ENCODE measurements at places on chromosomes 6 and 20. TPM values are rescaled to one million over a fixed set of nuclear protein-coding genes. Genes with fewer than 3 reads are reported as not detected.

- DNase-seq: no peak
Observed at GRCh38 chr20:17992224-17992637, 23.4 kb downstream of the MGME1 start.

GRCh38 chr20:6882561-6883291 lies 115.2 kb downstream of the BMP2 start:
- DNase-seq: peak; percentile 49

- no peak for DNase-seq
Observed at GRCh38 chr20:36997121-36997520, 45.6 kb upstream of the SAMHD1 start.

The KCNS1 gene
- total RNA-seq: 1.3 TPM

The AAR2 gene
- 27.7 TPM for total RNA-seq

DNA sequence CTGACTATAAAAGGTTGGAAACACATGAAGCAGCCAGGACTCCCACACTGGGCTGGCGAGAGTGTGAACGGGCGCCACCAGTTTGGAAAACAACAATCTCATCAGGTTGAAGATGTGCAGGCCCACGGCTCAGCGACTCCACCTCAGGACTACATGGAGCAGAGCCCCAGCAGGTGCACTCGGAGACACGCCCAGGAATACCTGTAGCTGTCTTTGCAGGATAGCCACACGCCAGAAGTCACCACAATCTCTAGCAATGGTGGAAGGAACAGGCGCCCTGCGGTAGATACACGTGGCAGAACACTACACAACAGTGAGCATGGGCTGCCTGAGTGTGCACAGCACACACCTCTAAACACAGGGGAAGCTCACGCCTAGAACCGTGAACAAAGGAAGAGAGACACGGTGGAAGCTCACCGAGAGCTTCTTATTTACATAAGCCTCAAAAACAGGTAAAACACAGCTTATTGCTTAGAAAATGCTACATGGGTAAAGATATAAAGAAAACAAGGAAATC lies 28.7 kb upstream of the RPS6KA2 start:
- no peak for DNase-seq

GRCh38 chr20:53647286-53647821 lies 53.7 kb upstream of the ZNF217 start:
- DNase-seq: no peak

- DNase-seq: no peak
Observed at GRCh38 chr6:97473979-97474378, 191.0 kb upstream of the MMS22L start.

- no peak for DNase-seq
Observed at GRCh38 chr6:106520711-106521401, 108.4 kb downstream of the RTN4IP1 start.

The OLIG3 gene
- total RNA-seq: not detected

The TCP11 gene
- total RNA-seq: 0.32 TPM

The HRH3 gene
- total RNA-seq: not detected

DNA sequence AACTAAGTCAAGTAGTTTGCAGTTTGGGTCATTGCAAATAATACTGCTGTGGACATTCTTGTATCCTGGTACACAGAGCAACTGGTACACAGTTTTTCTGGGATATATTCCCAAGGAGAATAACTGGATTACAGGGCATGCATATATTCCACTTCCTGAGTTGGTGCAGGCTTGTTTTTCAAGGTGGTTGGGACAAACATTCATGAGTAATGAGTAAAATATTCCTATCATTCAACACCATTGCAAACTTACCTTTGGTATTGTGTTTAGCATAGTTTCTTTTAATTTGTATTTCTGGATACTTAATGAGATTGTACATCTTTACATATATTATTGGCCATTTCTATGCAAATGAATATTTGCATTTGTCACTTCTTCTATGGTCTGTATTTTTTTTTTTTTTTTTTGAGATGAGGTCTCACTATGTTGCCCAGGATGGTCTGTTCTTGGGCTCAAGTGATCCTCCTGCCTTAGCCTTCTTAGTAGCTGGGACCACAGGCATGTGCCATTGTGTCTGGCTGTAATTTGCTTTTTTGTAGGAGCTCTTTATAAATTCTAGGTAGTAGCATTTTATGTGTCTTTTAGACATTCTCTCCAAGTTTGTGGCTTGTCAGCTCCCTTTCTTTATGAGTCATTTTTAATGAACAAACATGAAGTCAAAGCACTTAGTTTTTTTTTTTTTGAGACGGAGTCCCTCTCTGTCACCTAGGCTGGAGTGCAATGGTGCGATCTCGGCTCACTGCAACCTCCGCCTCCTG lies 158.7 kb downstream of the SOX4 start:
- DNase-seq: no peak

GRCh38 chr6:54737247-54737646 lies 109.3 kb upstream of the FAM83B start:
- no peak for DNase-seq

DNA sequence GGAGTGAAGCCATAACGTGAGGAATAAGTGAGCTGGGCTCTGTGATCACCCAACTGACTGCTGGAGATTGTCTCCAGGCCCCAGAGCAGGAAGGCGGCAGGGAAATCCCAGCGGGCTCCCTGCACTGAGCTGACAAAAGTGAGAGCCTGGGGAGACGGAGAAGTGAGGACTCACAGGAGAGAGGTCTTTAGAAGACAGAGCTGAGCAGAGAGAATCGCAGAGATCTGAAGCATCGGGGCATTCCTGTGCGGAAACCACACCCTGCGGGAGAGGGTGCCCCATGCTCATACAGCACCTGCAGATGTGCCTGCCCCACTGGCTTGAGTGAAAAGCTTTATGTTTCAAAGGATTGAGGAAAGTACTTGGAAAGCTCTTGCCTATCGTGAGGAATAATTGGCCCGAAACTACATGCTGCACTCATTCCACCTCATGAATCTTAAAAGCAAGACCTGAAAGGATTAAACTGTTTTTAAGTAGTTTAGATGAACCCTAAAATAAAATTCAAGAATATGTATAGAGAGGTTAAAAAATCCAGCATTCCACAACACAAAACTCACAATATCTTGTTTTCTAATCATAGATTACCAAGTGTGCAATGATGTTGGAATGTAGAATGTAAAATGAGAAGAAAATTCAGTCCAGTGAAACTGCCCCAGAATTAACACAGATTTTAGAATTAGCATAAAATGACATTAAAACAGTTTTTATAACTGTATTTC lies 17.7 kb upstream of the THBS2 start:
- DNase-seq: no peak

The SEMG1 gene
- total RNA-seq: not detected

GRCh38 chr6:4861564-4861963 lies 85.4 kb downstream of the CDYL start:
- no peak for DNase-seq

DNA sequence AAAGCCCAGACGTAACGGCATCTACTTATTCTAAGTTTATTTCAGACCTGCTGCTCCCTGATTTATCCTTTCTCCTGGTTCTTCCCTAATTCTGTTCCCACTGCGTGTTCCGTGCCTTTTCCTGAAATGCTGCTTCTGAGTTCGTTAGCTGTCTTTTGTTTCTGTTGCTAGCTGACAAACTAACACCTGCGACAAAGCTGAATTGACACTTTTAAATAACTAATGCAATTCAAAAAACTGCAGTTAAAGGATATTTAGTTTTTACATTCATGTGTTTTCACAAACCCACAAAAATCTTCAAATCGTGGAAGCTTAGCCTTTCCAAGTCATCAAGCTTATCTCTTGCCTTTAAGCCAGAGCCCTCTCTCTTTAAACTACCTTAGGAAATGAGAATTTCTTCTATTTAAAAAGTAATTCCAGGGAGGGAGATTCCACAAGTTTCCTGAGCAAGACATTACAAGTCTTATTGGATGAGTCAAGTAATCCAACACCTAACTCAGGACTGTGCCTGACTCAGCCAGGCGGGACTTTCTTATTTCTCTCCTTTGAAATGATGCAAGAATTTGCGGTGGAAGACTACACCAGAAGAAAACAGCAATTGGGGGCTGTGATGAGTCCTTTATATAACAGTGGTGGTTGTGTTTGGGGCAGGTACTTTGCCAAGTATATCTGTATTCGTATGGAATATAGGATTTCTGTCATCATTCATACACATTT lies 6.3 kb downstream of the ADTRP start:
- DNase-seq: peak; percentile 95

The PHACTR1 gene
- 0.43 TPM for total RNA-seq

The SLC52A3 gene
- not detected for total RNA-seq

GRCh38 chr6:18302561-18303439 lies 38.5 kb upstream of the DEK start:
- DNase-seq: peak; percentile 28

The PPP1R18 gene
- 56.6 TPM for total RNA-seq

The TOX2 gene
- total RNA-seq: 0.43 TPM

- DNase-seq: peak; percentile 36
Observed at GRCh38 chr6:111658462-111659154, 52.9 kb upstream of the TRAF3IP2 start.

DNA sequence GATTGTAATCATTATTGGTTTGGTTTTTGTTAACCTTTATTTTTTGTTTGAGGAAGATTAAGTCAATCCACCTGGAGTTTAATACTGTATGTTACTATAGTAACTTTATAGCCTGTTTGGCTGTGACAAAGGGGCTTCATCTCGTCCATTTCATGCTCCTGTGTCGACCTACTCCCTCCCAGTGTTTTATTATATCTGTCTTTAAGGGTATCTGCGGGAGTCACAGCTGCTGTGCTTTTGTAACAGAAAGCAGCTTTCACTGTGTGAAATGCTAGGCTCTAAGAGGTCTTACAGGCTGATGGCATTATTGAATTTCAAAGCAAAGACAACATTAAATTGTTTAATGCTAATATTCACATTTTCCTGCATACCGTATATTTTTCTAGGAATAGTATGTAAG lies 698.0 kb upstream of the POU3F2 start:
- DNase-seq: no peak

DNA sequence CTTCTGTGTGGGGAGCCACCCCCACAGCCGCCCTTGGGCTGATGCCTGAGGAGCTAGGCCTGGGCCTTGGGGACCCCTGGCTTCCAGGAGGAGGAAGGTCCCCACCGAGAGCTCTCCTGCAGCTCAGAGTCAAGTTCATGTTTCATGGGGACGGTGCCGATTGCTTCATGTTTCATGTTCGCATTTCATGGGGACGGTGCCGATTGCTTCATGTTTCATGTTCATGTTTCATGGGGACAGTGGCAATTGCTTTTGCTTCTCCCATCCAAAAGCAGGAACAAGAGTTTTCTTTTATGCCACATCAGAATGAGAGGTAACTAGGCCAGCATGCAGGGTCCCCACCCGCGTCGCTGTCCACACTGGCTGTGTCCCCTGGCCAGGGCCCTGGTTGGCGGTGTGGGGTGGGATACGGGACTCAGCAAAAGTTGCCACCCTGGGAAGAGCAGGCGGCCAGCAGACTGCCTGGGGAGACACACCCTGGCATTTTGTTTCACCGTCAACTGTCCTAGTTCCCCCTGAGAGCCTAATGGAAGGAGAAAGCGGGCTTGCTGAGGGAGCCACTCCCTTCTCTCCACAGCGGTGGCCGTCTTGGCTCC lies 46.0 kb downstream of the DACT2 start:
- no peak for DNase-seq

DNA sequence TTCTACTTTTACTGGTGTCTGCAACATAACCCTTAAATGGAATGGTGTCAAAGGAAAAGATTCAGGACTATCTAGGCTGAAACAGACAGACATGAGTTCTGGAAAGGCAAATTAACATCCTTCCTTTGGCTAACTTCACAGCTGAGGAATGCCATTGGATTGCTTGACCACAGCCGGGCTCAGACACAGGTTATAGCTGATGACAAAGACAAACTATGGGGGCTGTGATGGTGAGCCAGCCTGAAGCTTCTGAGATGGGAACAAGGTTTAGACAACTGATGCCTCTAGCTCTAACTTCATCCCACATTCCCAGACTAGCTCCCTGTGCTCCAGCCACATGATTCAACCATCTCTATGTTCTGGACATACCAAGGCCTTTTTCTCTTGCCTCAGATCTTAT lies 15.3 kb downstream of the POLR1C start:
- DNase-seq: no peak

DNA sequence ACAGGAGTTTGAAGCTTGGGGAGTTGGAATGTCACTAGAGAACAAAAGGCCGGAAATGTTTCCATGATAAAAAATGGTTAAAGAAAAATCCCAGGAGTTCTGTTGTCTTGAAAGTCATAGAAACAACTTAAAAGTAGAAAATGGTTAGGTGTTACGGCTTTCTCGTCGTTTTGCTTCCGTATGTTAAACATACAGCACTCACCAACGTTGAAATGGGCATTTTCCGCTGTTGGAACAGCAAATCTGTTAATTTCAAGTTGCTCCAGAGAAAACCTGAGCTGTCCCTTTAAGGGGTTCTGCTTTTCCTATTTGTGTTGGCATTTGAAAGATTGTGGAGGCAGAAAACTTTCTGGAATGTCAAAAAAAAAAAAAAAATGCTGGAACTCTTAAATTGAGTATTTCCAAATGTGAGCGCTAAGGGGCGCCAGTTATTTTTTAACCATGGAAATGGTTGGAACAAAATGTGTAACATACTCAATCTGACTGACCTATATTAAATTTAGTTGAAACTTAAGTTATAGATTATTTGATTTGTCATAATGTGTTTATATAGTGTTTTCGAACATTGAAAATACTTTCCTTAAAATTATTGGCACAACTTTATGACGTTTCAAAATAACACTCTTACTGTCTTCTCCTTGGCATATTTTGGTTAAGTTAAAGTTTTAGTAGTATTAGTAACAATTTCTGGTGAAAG lies 2.2 kb downstream of the QKI start:
- peak; percentile 88 for DNase-seq

- no peak for DNase-seq
Observed at GRCh38 chr6:39266782-39267355, 37.6 kb upstream of the KCNK5 start.

DNA sequence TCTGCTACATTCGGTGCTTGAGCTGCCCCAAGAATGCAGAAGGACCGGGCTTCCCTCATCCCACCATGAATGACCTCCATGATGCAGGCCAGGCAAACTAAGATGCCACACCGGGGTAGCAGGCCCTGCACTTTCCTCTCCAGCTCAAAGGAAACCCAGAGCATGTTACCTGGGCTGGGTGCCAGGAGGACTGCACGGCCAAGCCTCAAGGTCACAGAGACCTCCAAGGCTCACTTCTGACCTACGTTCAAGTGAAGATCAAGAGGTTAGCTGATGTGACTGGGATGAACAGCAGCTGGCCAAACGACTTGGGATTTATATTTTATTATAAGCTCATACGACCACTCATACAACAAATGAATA lies 501.8 kb downstream of the CD83 start:
- DNase-seq: no peak

DNA sequence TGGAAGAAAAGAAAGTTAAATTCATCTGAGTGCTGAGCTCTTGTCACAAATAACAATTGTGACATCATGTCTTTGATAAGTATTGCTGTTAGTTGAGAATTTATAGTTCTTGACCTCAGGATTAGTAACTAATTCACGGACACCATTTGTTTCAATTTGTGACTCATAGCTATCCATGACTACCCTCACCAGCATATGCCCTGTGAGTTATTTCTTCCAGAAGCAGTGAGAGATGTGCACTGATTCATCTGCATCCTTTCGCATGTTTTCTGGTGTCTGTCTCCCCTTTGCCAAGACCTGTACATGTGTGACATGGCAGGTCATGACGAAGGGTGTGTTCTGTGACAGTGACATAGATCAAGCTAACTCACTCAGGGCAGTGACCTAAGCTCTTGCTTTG lies 86.9 kb downstream of the SOBP start:
- DNase-seq: peak; percentile 17

The GLP1R gene
- not detected for total RNA-seq

The MDC1 gene
- total RNA-seq: 4.7 TPM
